ENCODE measurements at places on chromosomes 5 and 9.

DNA sequence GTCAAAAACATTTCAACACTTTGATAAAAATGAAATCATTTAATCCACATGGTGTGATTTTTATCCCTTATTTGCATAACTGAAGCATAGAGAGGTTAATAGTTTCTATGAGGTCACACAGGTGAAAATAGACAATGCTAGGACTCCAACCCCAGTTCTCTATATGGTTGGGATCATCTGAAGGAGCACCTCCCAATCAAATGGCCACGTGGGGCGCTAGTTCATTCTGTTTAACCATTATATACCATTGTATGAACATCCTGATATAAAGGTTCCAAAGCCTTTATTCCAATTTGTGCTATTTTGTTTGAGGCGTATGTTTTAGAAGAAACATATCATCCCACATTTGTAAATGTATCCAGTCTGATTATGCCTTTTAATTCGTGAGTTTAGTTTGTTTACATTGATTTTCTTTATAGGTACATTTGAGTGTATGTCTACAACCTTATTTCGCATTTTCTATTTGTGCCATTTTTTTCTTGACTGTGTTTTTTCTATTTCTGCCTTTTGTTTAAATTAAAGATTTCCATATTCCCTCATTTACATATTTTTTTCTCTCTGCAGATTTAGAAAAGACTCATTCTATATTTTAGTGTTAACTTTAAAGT is 1092.0 kb downstream of the MAT2B start:
- DNase-seq, result no peak

DNA sequence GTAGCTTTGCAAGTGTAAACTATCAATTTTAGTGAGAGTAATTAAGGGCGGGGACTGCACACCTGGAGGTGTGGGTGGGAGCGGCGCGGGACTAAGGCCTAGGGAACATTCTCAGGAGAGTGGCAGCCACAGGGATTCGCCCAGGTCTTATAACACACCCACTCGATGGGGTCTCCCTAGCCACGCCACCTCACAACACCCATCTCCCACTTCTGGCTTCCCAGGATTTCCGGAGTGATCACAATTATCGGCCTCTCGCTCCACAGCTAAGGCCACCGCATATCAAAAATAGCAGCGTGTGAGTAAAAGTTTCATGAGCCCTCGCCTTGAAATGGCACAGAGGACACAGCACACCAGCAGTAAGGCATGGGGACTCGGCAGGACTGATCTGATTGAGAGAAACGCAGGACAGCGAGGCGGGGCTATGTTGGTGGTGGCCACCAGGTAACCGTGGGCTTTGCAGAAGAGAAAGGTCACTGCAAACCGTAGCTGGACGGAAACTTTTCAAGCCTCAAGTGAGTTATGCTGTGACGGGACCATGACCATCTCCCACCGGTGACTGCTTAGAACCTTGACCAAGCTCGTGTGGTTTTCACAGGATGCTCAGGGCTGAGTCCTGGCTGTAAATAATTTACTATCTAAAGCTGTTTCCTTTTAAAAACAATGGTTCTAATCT is 1.1 kb upstream of the LPAR1 start:
- no peak for DNase-seq

DNA sequence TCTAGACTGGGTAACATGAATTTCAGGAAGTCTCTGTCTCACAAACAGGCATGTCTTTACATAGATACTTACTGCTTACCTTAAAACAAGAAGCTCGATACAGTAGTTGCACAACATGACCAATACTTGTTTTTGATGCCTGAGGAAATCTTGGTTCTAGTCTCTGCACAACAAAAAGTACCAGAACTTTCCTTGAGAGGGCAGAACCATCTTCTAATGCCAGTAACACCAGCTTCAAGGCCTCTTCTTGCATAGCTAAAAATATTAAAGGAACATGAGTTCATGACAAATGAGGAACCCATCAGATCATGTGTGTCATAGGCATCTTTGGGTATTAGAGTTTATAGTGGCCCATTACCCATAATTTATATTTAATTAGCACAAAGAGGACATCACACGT is 22.0 kb downstream of the RC3H2 start:
- no peak for DNase-seq

GRCh38 chr9:109887079-109887478 is 107.1 kb downstream of the PALM2AKAP2 start:
- DNase-seq, result peak; percentile 36

GRCh38 chr5:148620696-148621095 is 33.6 kb downstream of the HTR4 start:
- DNase-seq, result no peak

GRCh38 chr9:21287280-21287679 is 17.8 kb downstream of the IFNA5 start:
- no peak for DNase-seq

GRCh38 chr9:18149471-18150011 is 324.4 kb upstream of the ADAMTSL1 start:
- no peak for DNase-seq
